ENCODE measurements at places on chromosomes 4 and X.
A peak's percentile ranks its signal among the peaks of the same experiment; 100 is the strongest.

- DNase-seq, result no peak
Observed at GRCh38 chr4:666822-667544, 7.1 kb downstream of the ATP5ME start.

GRCh38 chr4:11632483-11632882 is 203.8 kb upstream of the HS3ST1 start:
- DNase-seq, result no peak

DNA sequence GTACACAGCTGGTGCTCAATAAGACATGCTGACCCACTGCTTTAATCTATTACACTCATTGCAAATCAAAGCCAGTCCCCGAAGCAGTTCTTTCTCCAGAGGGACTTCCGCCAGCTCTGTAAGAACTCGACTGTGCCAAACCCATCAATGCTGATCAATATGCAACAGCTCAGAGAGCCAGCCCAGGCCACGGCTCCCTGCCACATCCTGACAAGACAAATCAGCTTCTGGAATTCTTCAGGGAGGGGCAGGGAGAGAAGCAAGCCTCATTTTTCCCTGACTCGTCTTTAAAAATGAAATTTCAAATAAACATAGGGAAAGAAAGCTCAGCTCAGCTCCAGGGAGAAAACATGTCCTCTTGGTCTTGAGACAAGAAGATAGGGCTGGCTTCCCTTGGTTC is 5.3 kb upstream of the ADRA2C start:
- no peak for DNase-seq

DNA sequence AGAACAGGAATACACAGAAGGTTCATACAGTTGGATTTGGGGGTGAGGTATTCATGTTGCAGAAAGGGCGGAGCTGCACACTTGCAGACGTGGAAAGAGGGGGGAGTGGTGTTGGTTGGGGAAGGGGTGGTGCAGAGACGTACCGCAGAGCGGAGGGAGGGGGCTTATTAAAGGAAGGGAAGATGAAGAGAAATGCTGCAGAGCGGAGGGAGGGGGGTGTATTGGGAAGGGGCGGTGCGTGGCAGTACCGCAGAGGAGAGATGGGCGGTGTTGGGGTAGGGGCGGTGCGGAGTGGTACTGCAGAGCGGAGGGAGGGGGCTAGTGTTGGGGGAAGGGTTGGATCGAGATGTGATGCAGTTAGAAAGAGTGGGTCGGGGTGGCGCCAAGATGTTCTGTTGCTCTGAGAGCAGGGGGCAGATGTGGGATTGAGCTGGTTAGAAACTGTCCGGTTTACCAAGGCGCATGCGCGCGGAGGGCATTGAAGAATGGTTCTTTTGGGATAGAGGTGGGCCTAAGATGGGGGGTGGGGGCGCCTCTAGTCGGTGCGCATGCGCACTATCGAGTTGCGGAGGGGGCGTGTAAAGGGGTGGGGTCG is 900 bp downstream of the TRO start:
- DNase-seq, result peak; percentile 76

GRCh38 chrX:940691-941090 is 271.8 kb downstream of the CRLF2 start:
- DNase-seq, result no peak

All from activated T-cell treated with anti-CD3 and anti-CD28 coated beads, Interleukin-2, amount 50 U/mL, for 24 hours (primary cell).